HCEC 1CT (cell line): ENCODE measurements at places on chromosomes 16 and 17.

DNA sequence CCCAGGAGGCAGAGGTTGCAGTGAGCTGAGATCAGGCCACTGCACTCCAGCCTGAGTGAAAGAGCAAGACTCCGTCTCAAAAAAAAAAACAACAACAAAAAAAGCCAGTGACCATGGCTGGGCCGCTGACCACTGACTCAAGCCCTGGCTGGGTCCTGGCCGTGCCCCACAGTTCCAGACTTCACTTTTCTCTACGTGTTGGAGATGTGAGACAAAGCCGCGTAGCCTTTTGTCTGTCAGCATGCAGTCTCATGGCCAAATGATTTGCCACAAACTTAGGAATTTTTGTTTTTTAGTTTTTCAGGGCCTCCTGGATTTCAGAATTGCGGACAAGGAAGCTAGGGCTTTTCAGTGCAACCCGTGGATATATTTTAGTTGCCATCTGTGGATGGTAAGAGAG is 89.3 kb upstream of the CIBAR2 start:
- DNase-seq: no peak

DNA sequence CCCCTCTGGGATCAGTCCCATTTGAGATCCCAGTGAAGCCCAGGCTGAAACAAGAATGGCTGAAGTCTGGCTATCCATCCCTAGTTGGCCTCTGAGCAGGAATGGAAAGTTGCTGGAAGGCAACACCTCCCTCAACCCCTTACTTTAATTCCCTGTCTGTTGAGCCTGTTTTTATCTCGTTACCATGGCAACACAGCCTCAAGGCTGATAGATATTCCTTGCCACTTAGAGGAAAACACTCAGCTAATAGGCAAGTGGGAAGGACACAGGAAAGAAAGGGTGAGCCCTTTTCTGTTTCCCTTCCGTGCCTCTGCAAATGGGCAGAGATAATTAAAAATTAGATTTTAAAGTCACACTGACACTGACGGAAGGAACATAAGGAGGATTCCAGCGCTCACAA is 75.5 kb upstream of the CLEC3A start:
- DNase-seq: no peak

DNA sequence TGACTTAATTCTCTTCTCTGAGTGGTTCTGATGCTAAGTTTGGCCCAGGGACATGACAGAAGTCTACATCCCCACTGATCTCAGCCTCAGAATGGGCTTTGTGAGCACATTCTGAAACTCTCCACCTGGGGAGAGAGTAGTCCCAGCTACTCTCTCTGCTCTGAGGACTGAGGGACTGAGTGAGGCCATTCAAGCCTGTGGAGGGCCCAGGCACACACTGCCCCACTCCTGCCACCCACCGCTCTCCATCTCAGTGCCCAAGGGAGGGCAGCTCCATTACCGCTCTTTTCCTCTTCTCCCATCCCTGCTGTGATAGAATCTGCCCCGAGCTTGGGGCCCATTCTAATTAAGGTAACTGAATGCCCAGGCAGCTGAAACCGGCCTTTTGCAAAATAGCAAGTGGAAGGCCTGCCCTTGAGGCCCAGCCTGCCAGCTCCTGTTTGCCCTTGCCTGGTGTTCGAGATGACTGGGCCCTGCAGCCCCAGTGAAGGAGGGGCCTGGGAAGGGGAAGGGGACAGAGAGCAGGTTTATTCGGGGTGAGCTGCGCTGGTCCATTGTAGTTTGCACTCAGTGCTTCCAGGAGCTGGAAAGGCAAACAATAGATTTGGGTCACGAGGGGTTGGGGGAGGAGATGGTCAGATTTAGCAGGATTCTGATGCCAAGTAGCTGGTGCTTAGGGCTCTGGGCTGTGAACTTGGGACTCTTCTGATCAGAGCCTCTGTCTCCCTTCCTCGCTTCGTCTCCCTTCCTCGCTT is 76.2 kb downstream of the RAB11FIP4 start:
- DNase-seq: no peak

DNA sequence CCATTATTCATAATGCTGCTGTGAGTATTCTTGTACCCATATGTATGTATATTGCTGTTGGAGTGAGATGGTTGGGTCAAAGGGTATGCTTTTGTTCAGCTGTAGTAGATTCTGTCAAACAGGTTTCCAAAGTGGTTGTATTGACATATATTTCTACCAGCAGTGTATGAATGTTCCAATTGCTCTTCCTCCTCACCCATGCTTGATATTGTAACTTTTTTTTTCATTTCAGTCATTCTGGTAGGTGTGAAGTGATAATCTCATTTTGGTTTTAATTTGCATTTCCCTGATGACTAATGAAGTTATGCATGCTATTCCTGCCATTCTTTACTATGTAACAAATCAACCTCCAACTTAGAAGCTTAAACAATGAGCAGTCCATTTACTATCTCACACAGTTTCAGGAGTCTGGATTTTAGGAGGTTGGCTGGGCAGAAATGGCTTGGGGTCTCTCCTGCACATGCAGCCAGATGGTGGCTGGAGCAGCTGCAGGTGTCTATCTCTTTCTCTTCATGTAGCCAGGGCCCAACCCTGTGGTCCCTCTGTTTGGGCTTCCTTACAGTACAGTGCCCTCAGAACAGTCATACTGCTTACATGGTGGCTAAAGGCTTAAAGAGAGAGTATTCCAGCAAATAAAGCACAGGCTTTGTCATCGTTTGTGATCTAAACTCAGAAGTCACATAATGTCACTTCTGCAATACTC is 21.2 kb downstream of the ERAL1 start:
- no peak for DNase-seq

DNA sequence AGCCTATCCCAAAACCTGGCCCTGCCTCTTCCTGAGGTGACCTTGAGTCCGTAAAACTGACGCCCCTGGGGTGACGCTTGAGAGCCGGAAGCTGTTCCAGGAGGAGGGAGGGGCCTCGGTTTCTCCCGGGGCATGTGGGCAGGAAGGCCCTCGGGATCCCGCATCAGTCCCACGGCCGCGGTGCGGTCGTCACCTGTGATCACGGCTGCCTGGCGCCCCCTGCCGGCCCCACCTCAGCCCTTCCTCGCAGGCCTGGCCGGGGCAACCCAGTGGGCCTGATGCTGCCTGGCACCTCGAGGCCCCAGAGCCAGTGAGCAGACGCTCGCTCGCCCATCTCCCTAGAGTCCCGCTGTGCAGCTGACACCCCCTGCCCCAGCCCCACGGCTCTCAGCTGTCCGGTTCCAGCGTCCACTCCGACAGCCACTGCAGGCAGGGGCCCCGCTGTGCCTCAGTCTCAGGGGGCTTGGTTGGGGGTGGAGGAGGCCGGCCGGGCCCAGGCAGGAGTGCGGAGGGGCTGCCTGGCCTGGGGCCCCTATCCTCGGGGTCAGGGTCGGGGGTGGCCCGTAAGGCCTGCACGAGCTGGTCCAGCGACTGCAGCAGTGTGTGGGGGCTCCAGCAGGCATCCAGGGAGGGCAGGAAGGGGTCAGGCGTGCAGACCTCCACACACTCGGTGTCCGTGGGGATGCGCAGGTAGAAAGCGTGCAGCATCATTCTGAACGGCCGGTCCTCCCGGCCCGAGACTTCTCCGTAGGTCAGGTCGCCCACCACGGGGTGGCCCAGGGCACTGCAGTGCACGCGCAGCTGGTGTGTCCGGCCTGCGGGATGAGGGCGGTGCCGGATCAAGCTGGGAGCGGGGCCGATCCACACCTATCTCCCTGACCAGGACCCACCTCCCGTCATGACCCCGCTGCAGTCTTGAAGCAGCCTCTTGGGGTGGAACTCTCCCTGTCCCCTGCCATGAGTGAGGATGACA is 2.3 kb downstream of the RPUSD1 start:
- DNase-seq: no peak

DNA sequence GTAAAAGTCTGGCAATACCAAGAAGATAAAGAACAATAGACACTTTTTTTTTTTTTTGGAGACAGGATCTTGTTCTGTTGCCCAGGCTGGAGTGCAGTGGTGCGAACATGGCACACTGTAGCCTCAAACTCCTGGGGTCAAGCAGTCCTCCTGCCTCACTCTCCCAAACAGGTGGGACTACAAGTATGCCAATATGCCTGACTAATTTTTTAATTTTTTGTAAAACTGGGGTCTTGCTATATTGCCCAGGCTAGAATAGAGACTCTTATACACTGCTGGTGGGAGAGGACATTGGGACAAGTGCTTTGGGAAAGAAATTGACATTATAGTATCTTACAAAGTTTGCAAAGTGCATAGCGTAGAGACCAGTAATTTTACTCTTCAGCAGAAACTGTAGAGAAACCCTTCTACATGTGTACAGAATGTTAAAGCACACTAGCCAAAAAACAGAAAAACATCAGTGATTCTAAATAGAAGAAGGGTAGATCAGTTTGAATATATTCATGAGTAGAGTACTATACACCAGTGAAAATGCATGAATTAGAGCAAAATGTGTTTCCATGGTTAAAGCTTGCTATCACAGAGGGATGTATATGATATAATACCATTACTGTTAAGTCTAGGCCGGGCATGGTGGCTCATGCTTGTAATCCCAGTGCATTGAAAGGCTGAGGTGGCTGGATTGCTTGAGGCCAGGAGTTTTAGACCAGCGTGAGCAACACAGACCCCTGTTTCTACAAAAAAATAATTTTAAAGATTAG is 7.0 kb upstream of the EFNB3 start:
- DNase-seq: no peak

- peak; percentile 18 for DNase-seq
Observed at GRCh38 chr16:83744441-83744981, 63.3 kb upstream of the HSBP1 start.

DNA sequence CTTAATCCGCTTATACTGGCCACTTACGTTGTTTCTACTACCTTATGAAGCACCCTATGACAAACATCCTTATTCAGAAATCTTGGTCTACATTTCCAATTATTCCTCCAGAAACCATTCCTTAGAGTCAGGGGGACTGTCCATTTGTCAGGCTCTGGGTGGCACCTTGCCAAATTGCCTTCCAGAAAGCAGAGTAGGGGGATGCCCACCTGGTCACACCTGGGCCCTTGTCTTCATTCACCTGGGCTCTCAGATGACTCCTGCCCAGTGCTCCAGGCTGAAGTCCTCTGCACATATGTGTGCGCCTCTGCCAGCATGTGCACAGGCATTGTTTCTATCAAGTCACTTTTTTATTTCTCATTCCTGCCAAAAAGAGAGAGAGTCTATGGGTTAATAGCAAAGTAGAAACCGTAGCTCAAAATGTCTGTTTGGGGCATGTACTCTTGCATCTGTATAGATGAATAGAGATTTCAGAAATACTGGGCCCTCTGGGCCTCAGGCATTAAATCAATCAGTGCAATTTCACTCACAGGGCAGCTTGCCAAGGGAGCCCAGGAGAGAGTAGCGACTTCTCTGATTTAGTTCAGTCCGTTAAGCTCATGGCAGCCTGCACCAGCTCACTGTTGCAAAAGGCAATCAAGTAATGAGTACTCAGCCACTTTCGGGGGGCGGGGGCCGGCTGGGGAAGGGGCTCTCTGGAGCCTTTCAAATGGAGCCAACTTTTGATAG is 104.7 kb downstream of the SOCS1 start:
- DNase-seq: no peak

DNA sequence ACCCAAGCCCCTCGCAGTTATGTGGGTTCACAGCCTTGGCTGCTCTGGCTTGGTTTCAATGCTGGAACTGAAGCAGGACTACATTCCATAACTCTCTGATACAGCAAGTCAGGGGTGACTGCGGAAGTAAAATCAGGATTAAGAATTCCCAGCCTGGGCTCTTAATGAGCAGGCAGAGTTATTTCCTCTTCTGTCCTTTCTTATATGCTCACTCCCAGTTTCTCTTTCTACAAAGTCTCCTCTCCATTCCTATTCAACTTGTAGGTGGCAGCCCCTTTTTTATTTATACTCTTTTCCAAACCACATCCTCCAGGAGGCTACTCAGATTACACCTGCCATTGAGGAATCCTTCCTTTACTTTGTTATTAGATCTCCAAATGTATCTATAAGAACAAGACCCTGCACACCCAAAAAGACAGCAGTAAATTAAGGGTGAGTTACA is 40.3 kb downstream of the HOXB1 start:
- DNase-seq: no peak

- DNase-seq: no peak
Observed at GRCh38 chr16:83143788-83144187, 517.0 kb downstream of the CDH13 start.

DNA sequence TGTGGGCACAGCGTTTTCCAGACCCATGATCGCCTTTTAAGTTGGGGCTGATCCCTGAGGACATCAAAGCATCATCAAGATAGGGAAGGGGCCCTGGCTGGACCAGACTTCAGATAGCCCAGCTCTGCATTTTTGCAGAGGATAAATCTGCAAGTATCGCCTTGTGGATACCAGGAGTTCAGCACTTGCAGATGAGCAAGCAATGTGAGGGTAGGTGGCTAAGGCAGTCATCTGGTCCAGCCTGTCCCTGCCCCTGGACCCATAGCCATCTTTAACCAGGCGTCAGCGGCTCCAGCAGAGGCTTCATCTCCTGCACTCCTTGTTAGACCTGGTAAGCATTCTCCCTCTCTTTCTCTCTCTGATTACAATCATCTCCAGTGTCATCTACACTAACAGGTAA is 9.0 kb upstream of the MRPS23 start:
- no peak for DNase-seq

DNA sequence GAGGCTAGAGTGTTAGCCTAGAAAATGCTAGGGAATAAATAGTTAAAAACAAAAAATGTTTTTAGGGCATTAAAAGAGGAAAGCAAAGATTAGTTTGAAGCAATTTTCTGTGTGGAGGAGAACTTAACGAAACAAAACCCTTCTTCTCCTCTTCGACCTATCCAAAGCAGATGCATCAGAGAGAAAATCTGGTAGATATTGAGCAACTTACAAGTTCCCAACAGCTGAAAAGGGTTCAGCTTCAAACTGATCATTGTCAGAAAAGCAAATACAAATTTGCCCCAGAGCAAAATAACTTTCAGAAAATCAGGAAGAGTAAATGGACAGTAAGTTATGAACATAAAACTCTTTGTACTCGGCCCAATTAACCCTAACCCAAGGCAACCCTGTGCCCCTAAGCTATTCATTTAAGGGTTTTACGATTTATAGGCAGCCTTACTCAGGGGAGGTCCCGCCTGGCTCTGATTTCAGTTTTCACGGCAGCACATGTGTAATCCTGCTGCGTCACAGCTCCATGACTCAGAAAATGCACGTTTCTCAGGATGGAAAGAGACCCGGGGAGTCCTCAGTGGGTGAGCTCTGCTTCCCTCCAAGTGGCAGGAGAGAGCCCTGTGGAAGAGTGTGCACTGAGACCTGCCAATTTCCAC is 405.7 kb upstream of the SALL1 start:
- peak; percentile 81 for DNase-seq

GRCh38 chr17:83010206-83011200 is 68.9 kb upstream of the METRNL start:
- no peak for DNase-seq

DNA sequence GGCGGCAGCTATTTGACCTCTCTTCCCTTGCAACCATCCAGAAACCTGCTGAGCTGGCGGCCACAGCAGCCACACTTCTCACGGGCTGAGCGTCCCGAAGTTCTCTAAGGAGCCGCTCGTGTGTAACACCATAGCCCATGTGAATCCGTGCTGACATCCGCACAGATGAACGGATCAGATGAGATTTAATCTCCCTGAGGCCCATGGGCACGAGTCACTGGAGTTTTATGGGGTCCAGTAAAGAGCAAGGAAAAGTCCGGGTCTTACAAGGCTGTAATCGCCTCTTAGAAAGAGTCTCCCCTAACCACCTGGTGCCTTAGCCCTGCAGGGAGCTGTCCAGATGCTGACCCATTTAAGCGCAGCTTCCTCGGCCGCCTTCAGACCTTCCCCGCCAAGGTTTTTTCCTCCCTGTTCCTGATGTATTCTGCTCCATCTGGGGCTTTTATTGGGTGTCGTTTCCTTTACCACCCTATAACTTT is 5.5 kb upstream of the CACNG5 start:
- peak; percentile 50 for DNase-seq
